ENCODE measurements at places on chromosomes 6 and 20. TPM values are rescaled to one million over a fixed set of nuclear protein-coding genes. Genes with fewer than 3 reads are reported as not detected.

- peaks cover 7% of the 10 kb centered on the region for H3K36me3 ChIP-seq
- no peak overlapping the region for H3K27ac ChIP-seq
- H3K4me3 ChIP-seq: no peak overlapping the region
- H3K4me1 ChIP-seq: no peaks in the 10 kb centered on the region
- no peak for DNase-seq
- H3K27me3 ChIP-seq: no peaks in the 10 kb centered on the region
Measured at GRCh38 chr6:152277826-152278329, 359.3 kb downstream of the SYNE1 start.

TRIM15 gene
- total RNA-seq: 0.84 TPM

DNA sequence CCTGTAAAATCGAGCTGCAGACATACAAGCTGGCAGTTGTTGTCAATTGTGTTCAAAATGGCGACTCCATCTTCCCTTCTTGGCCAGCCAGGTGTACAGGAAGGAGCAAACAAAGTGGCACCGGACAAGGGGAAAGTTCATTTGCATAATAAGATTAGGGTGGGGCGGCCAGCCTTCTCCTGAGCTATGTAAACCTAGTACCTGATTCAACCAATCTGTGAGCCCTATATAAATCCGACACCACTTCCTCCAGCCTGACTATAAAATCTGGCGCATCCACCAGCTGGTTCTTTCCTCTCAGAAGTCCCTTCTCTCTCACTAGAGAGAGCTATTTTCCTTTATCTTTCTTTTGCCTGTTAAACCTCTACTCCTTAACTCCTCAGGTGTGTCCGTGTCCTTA is 8.1 kb upstream of the HBS1L start:
- no peak for DNase-seq
- H3K4me3 ChIP-seq: no peak overlapping the region
- H3K27ac ChIP-seq: no peak overlapping the region
- H3K36me3 ChIP-seq: peaks cover 5% of the 10 kb centered on the region
- H3K4me1 ChIP-seq: peaks cover 14% of the 10 kb centered on the region

DEFB124 gene
- not detected for total RNA-seq

ABCC10 gene
- 36.4 TPM for total RNA-seq

- no peak overlapping the region for H3K4me3 ChIP-seq
- peaks cover 17% of the 10 kb centered on the region for H3K4me1 ChIP-seq
- no peak overlapping the region for H3K27ac ChIP-seq
- DNase-seq: no peak
Measured at GRCh38 chr6:134402372-134402984, 84.6 kb upstream of the SGK1 start.

DNA sequence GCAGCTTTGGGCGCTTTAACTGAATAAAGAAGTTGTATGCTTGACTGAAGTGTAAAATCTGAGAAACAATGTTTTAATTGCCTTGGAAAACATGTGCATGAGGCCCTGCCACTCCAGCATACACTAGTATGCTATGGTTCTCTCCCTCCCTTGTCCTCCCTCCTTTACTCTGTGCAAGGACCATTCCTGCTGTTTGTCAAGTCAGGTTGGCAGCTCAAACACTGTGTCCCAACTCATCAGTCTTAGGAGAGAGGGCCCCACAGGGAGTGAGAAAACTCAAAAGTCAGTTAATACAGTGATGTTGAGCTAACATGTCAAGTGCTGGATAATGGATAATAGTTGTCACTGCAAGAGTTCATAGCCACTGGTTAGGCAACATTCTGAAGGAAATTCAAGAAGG is 543.6 kb downstream of the GRIK2 start:
- H3K4me3 ChIP-seq: no peak overlapping the region
- H3K36me3 ChIP-seq: no peaks in the 10 kb centered on the region
- DNase-seq: no peak
- no peak overlapping the region for H3K27ac ChIP-seq
- H3K27me3 ChIP-seq: no peaks in the 10 kb centered on the region
- H3K4me1 ChIP-seq: no peaks in the 10 kb centered on the region

C6orf141 gene
- total RNA-seq: 0.67 TPM

Measured in activated T-cell treated with anti-CD3 and anti-CD28 coated beads, Interleukin-2, amount 50 U/mL, for 72 hours (primary cell).